Stimulated activated CD4-positive, alpha-beta T cell treated with anti-CD3 and anti-CD28 coated beads, TNF-alpha, amount 100 ng/mL, for 48 hours (primary cell): ENCODE measurements at places on chromosomes 6 and 20.

DNA sequence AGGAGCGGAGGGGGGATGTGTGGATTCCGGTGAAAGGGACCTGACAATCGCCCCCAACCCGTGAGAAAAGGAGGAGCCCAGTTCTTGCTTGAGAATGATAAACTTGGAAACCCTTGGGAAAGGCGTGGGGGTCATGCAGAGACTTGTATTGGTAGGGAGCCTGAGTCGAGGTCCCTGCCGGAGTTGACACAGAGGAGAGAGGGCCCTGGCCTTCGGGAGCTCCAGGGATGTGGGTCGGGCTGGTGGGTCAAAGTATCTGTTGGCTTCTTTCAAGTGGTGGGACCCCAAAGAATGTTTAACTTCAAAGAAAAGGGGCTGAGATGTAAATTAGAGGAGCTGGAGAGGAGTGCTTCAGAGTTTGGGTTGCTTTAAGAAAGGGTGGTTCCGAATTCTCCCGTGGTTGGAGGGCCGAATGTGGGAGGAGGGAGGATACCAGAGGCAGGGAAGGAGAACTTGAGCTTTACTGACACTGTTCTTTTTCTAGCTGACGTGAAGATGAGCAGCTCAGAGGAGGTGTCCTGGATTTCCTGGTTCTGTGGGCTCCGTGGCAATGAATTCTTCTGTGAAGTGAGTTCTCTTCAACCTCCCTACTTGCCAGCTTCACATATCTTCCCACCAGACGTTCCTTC, 571 bp downstream of the CSNK2B start:
- no peak for DNase-seq

DNA sequence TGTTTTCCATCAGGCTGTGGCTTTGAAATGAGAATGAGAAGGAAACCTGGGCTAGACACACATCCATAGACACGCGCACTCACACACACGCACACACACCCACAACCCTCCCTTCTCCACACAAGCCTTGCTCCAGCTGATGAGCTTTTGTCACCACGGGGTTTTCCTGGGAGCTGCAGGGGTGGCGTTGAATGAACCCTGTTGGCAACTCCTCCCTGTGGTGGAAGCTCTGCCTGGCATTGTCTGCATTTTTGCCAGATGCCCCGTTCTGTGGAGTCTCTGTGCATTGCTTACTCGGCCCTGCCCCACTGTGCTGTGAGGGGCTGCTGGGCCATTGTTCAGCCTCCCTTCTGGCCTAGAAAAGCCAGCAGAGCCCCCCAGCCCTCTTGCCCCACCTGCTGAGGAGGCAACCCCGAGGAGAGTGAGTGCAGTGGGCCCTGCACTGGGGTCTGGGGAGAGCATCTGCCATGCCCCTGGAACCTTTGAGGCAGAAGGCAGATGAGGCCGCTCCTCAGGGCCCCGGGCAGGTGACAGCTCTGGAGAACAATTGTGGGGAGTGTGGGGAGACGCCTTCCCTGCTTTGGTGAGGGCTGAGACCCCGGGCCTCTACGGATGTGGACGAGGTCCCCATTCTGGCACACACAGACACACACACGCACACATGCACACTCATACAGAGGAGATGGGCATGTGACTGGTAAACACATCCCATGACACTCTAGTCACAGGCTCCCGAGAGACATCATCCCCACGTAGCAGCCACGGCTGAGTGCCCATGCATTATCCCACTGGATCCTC, 9.9 kb downstream of the ADIG start:
- DNase-seq: no peak

DNA sequence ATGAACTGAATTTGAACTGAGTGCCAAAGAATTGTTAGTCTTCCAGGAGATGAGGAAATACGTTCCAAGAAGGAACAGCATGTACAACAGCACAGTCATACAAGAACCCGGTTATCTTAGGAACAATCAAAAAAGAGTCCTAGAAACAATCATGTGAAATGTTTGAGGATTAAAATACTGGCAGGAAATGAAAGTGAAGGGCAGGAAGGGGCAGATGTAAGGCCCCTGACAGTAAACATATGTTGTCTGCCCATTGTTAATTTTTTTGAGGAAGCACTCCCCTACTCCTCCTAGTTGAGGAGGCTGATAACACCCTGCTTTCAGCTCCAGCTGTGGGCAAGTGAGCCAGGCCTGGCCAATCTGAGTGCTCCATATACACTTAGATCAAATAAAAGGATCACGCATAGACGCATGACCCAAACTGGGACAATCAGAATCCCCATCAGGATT, 220.9 kb downstream of the HACE1 start:
- DNase-seq: no peak

GRCh38 chr6:136716917-136717715, 75.2 kb downstream of the MAP3K5 start:
- DNase-seq: no peak

- DNase-seq: no peak
Measured at GRCh38 chr6:108955329-108955949, 107.2 kb downstream of the ARMC2 start.

- no peak for DNase-seq
Measured at GRCh38 chr6:30007132-30007764, 53.8 kb upstream of the POLR1H start.

DNA sequence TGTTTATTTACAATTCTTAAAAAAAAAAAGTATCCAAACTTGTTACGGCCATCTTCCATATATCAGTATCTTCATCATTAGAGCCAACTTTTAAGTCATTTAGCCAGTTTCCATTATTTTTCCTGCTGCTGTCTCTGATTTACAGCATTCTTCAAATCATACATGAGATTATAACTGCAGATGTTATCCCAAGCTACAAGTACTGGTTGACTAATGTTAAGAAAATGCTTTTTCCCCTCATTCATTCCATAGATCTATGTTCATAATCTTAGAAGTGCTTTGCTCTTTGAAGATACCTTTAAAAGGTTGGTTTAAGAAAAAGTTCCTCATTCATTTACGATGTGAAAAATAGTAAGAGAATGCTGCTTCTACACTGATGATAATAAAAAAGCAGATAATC, 158.7 kb downstream of the RNGTT start:
- no peak for DNase-seq

- DNase-seq: no peak
Measured at GRCh38 chr20:2108987-2109386, 7.4 kb downstream of the STK35 start.

- no peak for DNase-seq
Measured at GRCh38 chr6:36099869-36100483, 30.3 kb upstream of the MAPK13 start.

GRCh38 chr6:84866715-84867114, 102.3 kb upstream of the TBX18 start:
- DNase-seq: no peak

DNA sequence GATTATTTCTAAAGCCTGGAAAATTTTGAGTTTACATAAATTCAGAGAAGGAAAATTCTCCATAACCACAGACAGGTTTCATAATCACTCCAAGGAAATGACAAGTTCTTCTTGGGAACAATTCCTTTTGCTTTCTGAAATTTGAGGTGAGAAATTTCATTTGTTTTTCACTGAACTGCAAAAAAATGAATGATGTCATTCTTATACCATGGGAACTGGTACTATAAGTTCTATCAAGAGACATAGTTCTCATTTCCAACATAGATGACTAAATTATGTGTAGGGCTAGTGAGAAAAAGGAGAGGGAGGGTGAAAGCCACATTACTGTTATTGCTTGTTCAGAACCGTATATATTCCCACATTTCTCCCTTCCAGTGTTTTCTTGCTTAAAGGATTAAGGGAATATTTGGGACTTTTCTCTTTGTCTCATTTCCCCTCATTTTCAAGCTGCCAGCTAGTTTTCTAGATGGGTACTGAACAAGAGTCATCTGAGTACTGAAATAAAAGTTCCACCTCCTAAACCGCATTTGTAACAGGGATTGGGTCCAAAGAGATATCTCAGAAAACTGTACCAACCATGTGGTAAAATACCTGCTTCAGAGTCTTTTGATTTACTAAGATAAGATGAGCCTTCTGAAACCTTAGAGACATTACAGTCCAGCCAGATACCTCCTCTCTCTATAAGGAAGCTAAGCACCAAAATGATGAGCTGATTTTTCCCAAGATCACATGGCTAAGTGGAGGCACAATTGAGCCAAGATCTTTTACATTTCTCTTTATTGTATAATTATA, 144.3 kb upstream of the PRDM1 start:
- DNase-seq: no peak

DNA sequence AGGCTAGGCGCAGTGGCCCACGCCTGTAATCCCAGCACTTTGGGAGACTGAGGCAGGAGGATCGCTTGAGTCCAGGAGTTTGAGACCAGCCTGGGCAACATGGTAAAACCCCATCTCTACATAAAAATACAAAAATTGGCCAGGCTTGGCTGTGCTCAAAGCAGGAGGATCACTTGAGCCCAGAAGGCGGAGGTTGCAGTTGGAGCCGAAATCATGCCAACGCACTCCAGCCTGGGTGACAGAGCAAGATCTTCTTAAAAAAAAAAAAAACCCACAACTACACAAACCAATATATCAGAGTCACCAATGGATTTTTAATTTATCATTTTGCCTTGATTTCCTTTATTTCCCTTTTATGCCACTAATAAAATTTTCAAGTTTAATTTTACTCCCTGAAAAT, 9.3 kb downstream of the MAP3K5 start:
- no peak for DNase-seq

DNA sequence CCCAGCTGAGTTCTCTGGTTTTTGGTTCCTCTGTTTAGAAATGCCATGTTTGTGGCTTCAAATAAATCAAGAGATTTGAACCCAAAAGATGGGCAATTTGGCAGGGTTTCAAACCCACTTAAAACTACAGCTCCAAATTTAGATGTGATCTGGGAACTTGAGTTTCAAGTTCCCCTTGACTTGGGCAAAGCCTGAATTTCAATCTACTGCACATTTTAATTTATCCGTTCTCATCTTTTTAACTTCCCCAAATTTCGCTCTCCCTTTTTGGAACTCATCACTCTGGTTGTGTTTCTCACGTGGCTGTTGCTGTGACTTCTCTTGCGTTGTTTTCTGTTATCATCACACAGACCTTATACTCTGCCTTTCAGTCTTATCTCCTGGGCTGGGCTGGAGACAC, 230.9 kb downstream of the CDC5L start:
- DNase-seq: no peak

- DNase-seq: no peak
Measured at GRCh38 chr20:51176876-51177275, 154.0 kb upstream of the KCNG1 start.

DNA sequence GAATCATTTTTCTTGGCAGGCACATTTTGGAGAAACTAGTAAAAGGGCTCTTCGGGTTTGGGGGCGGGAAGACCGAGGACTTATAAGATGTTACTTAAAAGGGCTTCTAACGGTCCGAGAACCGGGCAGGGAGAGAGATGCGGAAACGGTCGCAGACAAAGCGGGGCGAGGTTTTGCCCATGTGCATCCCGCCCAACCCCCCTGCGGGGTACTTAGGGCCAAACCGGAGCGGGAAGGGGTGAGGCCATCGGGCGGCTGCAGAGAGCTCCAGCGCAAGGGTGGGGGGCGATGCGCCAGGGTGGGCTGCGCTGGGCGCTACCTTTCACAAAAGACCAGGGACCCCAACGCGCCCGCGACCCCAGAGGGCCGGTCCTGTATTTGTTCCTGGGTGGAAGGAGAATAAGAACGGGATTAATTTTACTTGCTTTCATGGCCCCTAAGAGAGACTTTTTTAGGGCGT, 616 bp downstream of the TUBB start:
- no peak for DNase-seq

DNA sequence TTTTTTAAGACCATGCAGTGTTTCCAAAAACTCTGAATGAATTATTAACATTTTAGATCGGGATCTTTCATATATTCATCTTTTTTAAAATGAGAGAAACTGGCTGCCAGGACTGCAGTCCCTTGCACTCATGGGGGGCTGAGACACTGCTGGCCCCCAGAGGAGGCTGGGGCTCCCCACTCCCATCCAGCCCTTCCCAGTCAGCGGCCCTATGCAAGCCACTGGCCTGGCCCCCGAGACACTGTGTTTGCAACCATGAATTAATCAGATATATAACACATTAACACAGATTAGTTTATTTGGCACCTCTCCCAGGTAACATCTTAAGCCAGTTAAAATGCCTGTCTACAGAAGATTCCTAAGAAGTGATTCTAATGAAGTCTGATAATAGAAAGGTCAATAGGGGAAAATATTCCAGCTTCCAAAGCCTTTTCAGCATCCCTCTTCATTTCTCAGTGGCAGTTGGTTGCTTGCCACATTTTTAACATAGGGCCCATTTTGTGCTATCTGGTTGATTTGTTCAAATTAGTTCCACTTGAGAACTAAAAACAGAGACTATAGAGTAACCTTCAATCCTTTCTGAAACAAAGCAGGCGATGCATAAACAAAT, 184.4 kb upstream of the FBXL4 start:
- no peak for DNase-seq

DNA sequence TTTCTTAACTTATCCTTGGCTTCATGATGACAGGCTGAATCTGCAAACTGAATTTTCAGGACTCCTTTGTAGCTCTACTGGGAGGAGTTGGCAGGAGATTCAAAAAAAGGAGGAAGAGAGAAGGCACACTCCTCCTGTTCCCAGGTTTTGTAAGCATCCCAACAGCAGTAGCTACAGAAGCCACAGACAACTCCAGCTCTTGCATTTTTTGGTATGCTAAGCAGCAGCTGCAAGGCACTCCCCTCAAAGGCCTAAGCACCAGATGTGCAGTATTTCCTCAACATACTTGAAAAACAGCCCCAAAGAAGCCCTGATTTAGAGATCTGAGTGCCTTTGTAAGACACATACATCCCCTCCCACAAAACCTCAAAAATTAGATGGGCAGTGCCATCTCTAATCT, 328.6 kb upstream of the SYNCRIP start:
- DNase-seq: no peak

- DNase-seq: no peak
Measured at GRCh38 chr20:18701969-18702368, 111.6 kb upstream of the SCP2D1 start.

GRCh38 chr6:150176152-150176551, 33.3 kb downstream of the PPP1R14C start:
- no peak for DNase-seq

- no peak for DNase-seq
Measured at GRCh38 chr6:8069631-8070284, 5.6 kb upstream of the BLOC1S5 start.

- peak; percentile 77 for DNase-seq
Measured at GRCh38 chr20:38805502-38805957, at the start of gene PPP1R16B. PPP1R16B (plus strand) TSS chr20:38805697; CDS start chr20:38835926, 30,229 bp downstream.

DNA sequence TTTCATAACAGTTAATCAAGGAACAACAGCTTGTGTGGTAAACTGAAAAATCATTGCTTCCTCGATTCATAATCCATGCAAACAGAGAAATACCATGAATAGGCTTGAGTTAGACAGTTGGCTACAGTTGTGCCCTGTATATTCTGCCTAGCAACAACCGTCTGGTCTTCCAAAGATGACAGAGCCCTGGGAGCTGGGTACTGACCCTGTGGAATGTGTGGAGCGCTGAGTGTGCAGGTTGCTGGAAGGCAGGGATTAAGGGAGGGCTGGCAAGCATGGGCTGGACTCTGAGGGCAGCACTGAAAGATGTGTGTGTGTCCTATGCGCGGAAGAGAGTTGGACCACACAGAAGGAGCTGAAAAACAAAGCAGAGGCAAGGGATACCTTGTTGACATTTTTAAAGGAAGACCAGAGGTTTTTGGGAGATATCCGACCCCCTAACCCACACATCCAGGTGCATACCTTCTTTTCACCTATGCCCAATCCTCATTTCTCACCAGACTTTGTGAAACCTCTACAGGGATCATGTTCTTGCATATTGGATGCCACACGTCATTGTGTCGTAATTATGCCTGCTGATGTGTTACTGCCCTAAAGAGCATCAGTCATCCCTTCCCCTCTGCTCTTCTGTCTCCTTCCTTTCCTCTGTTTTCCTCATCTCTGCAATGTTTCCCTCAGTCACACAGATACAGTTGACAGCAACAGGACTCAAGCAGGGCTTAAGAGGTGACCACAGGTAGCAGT, 58.2 kb upstream of the VGLL2 start:
- no peak for DNase-seq
